Cortex of kidney (tissue), 1 donor: ENCODE measurements at places on chromosomes 4 and X.

DNA sequence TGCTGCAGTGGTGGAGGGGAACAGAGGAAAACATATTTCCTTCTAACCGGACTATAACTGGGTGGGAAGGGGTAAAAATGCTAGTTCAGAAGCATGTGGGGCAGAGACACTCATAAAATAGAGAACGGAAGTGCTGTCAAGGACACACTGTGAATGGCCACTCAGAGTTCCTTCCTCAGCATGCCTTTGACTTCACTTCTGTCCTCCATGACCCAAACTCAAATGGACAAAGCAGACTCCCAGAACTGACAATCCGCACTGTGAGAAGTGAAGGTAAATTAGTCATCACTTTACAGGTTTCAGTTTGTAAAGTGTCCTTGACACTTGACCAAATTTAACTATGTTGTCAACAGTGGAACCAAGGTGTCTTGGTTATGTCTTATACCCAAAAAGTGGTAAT is 30.2 kb upstream of the ELF2 start:
- DNase-seq, result no peak

- no peak for DNase-seq
Observed at GRCh38 chrX:2640436-2641150, 50.5 kb upstream of the CD99 start.

DNA sequence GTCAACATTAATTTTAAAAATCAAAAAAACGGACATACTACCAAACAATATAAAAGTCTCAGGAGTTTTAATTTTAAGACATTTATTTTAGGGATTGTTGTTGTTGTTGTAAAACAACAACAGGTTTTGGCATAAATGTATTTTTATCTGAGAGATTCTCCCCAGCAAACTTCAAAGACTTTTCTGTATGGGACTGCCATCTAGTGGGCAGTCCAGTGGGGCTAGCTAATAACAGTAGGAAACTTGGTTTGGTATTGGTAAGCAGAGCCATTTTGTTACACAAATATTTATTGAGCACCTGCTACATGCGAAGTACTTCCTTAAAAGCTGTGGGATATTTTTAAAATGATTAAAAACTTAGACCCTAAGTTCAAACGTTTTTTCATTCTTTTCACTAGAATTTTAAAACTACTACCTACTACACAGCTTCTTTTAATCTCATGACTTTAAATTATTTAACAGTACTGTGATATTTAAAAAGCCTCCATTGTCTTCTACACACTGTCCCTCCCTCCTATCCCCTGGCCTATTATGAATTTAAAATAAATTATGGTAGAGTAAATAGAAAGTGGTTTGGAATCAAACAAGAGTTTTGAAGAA is 1028.4 kb upstream of the INTU start:
- DNase-seq, result no peak

DNA sequence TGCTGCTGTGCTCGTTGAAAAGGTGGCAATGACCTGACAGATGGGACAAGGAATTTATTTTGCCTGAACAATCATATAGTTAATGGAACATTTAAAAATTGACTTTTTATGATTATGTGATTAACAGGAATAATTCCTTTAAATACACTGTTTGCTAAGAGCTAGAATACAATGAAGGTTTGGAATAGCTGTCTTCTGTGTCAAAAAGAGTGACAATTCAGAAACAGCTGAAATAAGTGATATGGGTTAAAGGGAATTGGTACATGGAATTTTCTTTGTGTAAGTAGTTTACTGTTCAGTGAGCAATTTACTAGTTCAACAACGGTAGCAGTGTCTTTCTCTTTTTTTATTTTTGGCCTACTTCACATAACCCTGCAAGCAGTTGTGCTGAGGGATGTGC is 1083.5 kb upstream of the GRID2 start:
- no peak for DNase-seq

- DNase-seq, result no peak
Observed at GRCh38 chr4:54614149-54614548, 43.6 kb upstream of the KIT start.

GRCh38 chrX:151393514-151393913 is 3.5 kb upstream of the VMA21 start:
- DNase-seq, result no peak

- no peak for DNase-seq
Observed at GRCh38 chrX:130829526-130830515, 73.2 kb downstream of the ENOX2 start.

- DNase-seq, result no peak
Observed at GRCh38 chr4:168682898-168683500, 186.1 kb downstream of the PALLD start.

GRCh38 chr4:181265370-181265769 is 977.8 kb upstream of the TENM3 start:
- DNase-seq, result no peak

DNA sequence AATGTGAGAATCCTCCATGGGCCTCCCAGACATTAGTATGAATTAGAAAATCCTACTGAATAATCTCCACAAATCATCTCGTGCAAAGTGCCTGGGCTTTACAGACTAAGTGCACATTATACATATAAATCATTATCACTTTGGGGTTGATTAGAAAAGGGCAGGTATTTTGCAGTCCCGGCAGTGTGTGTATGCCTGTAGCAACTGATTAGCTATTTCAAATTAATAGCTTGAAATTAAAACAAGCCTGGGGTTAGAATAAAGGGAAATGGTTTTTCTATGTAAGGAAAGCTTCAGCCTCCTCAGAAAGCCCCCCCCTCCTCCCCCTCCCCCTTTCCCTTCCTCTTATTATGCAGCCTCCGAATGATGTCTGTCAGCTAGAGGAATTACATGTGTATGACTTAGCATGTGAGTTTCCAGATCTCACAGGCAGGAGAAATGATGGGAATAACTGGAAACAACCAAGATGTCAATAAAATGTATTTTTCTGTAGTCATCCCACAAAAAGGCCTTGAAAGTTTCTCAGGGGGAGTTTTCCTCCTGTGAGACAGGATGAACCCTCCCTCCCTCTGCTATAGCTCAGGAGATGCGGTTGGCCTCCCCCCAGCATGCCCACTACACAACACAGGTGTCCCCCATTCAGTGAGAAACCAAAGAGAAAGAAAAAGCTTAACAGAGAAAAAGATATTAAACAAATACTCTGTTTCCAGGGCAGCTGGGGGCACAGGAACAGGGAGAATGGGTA is 41.2 kb upstream of the RASGEF1B start:
- DNase-seq, result no peak

DNA sequence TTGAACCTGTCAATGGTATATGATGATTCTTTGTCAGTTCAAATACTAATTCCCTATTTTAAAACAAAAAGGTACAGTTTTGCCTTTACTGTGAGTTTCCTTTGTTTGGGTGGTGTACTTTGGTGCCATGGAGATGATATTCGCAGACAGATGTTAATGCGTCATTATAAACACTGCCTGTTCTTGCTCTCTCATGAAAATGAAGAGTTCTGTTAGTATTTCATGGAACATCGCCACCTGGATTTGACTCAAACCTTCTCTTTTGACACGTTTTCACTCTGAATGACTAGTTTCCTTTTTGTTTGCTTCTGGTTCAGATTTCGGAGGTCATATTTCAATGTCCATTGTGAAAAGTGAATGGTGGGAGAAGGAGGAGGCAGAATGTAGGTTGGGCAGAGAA is 6.9 kb upstream of the CTSO start:
- no peak for DNase-seq

DNA sequence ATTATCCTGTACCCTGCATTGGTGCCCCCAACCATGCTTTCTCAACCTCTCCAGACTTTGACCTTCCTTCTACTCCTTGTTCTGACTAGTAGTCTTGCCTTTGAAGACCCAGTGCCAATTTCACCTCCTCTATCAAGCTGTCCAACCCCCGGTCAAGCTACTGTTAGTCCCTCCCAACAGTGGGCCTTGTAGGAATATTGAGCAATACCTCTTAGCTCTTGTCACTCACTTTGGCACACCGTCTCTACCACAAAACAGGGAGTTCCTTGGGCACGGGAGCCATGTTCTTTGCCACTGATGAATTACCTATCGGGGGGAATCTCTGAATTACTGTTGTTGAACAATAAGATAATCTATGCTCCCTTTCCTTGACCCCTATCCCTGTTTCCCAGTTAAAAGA is 25.2 kb downstream of the LAS1L start:
- DNase-seq, result no peak

DNA sequence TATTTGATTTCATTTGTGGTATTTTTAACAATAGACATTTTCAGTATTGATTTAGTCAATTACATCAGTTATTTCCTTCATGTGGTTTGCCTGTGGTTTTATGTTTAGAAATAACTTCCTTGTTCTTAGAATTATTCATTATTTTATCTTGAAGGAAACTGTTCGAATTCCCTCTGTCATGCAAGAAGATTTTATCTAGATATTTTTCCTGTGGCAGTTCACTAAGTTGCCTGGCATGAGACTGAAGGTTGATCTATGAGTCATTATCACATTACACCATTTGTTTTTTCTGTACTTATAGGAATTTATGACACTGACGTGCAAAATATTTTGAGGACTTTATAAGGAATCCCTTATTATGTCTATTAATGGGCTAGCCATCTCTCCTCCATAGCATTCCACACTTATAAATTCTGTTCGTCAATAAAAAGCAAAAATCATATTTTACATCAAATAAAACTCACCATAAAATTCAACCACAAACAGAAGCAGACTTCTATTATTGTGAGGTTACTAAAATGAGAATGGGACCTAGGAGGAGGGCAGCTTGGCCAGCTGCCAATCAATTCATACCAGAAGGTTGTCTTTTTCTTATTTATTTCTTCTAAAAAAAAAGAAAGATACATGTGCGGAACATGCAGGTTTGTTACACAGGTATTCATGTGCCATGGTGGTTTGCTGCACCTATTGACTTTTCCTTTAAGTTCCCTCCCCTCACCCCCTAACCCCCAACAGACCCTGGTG is 179.0 kb downstream of the KCNIP4 start:
- no peak for DNase-seq

GRCh38 chr4:80787306-80787705 is 243.2 kb upstream of the BMP3 start:
- DNase-seq, result no peak

DNA sequence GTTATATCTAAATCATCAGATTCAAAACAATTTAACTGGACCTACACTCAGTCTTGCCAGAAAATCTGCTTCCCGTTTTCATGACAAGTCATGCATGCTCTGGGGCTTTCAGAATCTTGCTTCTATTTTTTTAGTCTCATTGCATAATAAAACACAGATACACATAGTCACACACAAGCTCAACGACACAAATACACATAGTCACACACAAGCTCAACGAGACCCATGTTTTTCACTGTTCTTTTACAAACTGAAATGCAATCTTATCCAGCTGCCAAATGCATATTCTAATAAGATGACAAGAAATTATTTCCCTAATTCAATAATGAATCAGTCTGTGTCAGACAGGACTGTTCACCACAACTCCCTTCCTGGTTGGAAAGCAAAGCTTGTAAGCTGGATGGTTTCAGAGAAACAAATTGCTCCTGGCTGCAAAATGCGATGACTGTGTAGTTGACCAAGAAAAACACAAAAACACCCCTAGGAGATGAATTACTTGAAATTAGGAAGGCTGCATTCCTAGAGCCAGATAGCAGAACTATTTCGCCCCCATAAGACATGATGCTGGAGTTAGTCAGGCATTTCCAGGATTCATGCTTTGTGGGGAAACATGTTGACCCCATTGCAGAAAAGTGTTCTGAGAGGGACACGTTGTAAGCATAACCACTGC is 208.7 kb downstream of the CHIC2 start:
- DNase-seq, result no peak

DNA sequence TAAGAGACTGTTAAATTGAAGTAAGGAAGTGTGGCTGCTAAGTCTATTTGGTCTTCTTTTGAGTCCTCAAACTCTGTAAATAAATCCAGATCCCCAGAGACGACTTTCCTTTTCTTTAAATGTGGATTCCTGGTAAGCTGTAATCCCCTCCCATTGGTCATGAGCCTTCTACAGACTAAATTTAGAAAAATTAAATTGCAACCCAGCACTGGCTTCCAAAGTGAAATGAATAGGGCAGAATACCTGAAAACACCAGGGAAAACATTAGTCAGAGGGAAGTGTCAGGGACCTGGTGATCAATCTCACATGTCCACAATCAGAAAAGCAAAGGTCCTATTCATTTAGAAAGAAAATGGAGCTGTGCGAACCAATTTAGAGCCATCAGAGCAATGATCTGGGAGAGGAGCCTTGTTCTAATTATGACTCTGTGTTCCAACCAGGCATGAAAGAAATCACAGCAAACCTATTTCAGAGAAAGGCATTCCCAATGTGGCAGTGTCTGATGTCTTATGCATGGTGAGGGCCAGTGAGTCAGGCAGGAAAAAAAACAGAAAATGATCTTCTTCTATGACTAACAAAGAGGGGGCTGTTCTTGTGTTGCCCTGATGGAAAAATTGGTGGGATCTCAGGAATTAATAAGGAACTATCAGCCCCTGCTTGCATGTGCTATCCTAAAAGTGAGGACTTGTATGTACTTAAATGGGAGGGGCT is 19.8 kb upstream of the CCDC149 start:
- no peak for DNase-seq

- DNase-seq, result no peak
Observed at GRCh38 chrX:107629540-107629909, 1.2 kb downstream of the PRPS1 start.

DNA sequence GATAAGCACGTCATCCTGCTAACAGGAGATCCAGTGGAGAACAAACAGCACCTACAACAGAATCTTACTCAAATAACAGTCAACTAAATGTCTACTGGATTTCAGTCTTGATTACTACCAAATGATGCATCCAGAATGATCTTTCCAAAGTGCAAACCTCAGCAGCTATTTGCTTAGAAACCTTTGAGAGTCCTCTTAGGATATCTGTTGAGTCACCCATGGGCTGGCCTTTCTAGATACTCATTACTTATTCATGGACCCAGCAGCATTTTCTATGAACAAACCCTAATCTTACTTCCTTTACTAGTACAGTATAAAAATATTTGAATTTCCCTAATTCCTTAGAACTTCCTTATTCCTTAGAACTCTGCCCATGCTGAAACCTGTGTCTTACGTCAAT is 118.5 kb upstream of the PABPC4L start:
- no peak for DNase-seq

- DNase-seq, result no peak
Observed at GRCh38 chrX:143873343-143873742, 10.5 kb upstream of the UBE2NL start.

DNA sequence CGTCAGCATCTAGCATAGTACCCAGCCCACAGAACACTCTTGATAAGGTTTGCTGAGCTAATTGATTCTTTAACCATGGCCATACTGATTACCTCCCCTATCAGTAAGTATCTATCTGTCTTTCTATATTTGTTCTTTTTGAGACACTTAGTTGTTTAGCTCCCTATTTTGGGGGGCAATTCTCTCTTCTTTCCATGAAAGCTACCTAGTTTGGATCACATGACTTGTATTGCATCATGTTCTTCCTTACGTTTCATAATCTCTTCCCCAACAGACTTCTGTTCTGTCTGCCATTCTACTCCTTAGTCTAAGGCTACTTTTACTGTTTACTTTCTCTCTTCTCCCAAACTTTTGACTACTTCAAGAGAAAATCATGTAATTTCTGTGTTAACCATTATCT is 39.0 kb downstream of the TBC1D19 start:
- DNase-seq, result no peak

- no peak for DNase-seq
Observed at GRCh38 chrX:150370589-150371312, 7.6 kb downstream of the MAMLD1 start.
